ENCODE measurements at places on chromosomes 3 and 15.
A peak's percentile ranks its signal among the peaks of the same experiment; 100 is the strongest.

- peak; percentile 93 for DNase-seq
Observed at GRCh38 chr15:74179101-74179841, 5.8 kb downstream of the ISLR start.

- DNase-seq, result no peak
Observed at GRCh38 chr3:31713816-31714215, 181.1 kb downstream of the STT3B start.

DNA sequence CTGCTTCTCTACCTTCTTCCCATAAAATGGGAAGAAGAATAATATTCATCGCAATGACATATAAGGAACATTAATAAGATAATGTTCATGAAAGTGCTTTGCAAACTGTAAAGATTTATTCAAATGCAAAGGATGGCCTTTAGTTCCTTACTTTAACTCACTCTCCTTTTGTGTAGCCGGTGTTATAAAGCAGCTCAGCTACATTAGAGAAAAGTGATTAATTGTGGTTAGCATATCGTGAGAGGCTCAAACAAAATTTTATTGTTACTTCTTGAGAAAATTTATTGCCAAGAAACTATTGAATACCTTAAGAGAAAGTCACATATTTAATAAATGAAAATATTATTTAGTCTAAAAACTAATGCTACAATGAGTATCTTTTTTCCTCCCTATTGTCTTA, 250.7 kb upstream of the NR2E3 start:
- no peak for DNase-seq

- DNase-seq, result no peak
Observed at GRCh38 chr3:8985411-8985831, 22.1 kb upstream of the RAD18 start.

GRCh38 chr3:177731644-177732268, 534.5 kb upstream of the TBL1XR1 start:
- DNase-seq, result peak; percentile 75

DNA sequence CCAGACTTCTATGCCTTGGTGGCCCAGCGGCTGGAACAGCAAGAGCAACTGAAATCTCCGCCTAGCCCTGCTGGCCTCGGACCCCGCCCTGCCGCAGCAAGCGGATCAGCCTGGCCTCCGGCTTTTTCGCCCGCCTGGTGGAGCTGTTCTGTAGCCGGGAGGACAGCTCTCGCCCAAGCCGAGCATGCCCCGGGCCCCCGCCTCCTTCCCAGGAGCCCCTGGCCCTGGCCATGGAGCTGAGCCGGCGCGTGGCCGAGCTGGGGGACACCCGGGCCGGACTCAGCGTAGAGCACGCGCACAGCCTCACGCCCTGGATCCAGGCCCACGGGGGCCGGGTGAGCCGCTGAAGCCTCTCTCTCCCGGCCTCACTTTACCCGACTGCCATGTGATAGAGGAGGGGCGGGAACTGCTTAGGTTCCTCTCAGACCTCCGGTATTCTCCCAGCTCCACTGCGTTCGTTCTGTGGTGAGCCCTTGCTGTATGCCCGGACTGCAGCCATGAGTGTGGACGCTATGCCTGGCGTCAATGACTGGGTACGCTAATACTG, 24.1 kb upstream of the MRPL3 start:
- DNase-seq, result no peak

DNA sequence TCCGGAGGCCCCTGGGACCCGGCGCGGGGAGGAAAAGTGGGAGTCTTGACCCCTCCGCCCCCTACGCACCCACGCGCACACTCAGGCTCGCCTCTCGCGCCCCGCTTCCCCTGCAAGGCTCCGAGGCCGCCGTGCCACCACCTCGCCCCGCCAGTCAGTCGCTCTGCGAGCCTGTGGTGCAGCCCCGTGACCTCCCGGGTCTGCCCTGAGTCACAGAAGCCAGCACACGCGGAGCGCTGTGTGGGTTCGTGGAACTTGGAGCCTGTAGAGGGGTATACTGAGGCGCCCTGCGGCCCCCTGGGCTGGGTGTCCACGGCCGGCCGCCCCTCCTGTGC, 380 bp upstream of the ALS2CL start:
- DNase-seq, result no peak

DNA sequence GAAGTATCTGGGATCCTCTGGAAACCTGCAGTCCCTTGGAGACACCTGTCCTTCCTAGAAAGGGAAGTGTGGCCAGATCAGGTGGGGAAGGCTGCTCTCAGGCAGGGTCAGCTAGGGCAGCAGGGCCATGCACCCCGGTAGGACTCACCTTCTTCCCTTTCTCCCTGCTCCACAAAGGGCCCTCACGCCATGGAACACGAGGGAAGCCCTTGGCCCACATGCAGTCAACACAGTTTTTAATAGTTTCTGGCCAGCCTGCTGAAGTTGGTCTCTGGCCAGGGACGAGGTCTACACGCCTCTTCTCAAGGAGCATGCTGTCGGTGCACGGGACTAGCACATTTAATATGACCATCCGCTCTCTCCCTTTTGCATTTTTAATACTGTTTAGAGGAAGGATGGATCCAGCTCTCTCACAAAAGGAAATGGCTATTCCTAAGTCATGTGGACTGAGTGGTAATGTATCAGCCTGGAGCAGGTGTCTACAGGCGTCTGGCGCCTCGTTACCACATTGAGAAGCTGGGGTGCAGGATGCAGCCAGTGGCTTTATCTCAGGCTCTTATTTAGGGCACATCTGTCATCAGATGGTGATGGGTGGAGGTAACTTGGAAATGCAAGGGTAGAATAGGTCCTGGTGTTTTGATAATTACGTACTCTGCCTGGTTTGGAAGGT, 153.9 kb downstream of the KLF13 start:
- no peak for DNase-seq

- no peak for DNase-seq
Observed at GRCh38 chr3:138593488-138594149, 441 bp downstream of the CEP70 start.

DNA sequence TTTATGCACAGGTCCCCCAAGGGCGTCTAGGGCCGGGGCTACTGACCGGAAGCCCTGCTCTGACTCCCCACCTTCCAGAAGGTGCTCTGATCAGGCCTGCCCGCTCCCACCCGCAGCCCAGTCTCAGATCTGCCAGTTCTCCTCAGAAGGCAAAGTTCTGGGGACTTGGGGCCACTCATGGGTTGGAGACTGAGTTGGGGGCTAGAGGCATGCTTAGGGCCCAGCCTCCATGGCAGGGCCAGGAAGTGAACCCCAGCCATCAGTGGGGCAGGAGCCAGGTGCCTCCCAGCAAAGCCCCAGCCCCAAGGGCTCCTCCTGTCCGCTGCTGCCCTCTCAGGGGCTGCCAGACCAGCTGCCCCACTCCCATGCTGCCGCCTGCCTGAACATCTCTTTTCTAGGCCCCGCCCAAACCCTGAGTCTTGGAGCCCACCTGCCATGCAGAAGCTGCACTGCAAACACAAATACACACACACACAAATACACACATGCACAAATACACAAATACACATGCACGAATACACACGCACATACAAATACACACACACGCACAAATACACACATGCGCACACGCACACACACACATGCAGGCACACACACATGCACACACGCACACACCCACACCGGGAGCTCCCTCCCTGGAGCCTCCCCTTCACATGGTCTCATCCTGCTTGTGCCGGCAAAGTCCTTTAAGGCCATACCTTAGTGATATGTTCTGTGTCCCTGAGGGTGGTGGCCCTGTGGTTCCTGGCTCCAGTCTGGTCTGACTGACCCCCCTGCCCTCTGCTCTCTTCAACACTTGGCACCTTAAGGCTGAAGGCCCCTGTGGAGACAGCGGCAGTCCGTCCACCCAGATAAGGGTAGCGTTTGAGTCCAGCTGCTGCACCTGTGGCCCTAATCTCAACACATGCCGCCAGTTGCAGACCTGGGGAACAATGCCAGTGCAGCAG, 59.2 kb upstream of the KLF13 start:
- no peak for DNase-seq

DNA sequence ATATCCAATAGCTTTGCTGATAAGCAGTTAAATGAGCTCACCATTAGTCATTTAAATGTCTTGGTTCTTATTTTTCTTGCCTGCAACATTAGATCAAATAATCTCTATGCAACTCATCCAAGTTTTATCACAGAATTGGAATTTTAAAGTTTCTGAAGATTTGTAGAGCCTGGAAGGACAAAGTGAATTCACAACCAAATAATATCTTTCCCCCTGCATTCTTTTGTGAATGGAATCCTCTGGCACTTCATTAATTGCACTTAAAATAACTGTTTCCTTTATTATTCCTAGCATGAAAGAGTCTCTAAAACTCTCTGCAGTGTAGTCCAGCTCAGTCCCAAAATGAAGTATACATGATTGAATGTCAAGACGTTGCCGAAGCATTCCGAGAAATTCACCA, 345.6 kb upstream of the TGFBR2 start:
- no peak for DNase-seq

- peak; percentile 50 for DNase-seq
Observed at GRCh38 chr3:15300323-15301078, 31.9 kb downstream of the SH3BP5 start.

- DNase-seq, result no peak
Observed at GRCh38 chr15:23574742-23575141, 9.3 kb downstream of the MKRN3 start.

- DNase-seq, result no peak
Observed at GRCh38 chr3:113606539-113607218, 74.3 kb downstream of the SIDT1 start.

- DNase-seq, result no peak
Observed at GRCh38 chr3:136106101-136106500, 90.0 kb downstream of the MSL2 start.

GRCh38 chr3:100155128-100155527, 40.8 kb upstream of the FILIP1L start:
- no peak for DNase-seq

GRCh38 chr15:69668039-69668705, 215.6 kb downstream of the RPLP1 start:
- DNase-seq, result no peak

DNA sequence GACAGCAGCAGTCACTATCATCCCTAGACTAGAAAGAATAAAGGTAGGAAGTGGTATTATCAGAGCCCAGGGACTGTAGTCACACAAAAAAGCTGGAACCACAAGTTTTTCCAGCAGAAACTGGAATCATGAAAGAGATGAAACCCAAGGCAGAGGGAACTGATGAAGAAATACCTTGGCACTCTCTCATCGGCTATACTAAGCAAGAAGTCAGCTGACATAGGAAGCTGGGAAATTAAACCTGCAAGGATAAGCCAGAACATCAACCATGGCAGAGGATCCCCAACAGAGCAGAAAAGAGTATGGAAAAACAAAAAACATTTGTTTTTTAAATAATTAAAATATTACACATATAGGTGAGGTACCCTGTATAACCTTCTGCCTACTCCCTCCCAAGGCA, 86.5 kb downstream of the AQR start:
- no peak for DNase-seq

DNA sequence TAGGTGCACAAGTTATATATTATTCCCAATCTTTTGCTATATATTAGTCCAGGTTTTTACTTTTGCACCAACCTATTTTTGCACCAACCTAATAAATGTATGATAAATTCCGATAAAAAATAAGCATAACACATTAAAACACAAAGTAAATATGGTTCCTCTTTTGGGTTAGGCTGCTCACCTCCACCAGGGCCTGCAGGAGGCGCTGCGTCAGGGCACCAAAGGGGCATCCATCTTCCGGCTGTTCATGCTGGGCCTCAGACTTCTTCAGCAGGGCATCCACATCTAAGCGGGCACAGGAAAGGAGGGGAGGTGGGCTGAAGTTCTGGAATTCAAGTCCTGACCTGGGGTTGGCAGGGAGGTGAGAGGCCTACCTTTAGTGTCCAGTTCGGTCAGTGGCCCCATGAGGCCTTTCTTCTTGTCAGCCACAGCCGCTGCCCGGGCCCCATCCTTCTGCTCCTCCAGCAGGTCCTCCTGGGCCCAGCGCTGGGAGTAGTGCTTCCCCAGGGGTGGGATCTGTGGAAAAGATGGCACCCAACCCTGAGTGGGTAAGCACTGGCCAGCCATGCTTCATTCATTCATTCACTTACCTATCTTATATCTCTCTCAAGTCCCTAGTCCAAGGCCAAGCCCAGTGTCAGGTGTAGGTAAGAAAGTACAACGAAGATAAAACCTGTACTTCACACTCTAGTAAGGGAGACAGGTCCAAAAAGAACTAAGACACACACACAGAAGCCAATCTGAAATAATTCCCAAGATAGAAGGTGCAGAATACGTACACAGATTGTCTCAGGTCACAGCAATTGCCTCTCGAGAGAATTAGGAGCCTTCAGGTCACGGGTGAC, 5.2 kb downstream of the TADA3 start:
- no peak for DNase-seq

GRCh38 chr3:24318677-24319287, 175.9 kb downstream of the THRB start:
- DNase-seq, result no peak

- DNase-seq, result no peak
Observed at GRCh38 chr3:4523710-4524698, 30.9 kb downstream of the ITPR1 start.

DNA sequence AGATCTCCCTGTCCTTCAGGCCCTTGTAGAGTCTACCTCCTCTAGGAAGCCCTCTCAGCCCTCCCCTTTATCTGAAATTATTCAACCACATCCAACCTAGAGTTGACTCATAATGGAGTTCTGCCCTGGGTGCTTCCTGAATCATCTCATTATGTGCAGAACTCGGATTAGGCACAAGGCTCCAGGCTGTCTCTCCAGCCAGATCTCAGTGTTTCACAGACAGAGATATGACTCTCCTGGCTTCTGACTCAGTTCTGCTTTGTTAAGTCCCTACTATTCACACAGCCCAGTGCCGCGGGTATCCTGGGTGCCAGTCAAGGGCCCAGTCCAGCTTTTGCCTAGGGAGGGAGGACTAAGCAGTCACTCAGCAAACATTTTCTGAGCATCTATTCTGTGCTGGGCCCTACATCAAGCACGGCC, 9.3 kb downstream of the STRA6 start:
- peak; percentile 87 for DNase-seq

DNA sequence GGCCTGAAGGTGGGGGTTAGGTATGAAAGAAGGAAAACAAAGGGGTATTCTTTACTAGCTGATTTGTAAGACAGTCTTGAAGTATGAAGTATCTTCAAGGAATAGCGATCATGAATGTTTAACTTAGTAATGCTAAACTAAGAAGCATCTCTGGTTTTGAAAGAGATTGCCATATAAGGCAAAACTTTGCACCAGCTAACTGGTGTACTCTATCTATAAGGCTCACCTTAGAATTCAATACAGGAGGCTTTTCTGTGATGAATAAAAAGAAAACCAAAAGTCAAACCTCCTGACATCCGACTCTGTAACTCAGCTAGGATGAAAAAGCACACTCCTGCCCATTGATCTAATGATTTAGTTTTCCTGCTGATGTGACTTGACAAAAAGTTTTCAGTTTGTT, 54.7 kb downstream of the FOXP1 start:
- DNase-seq, result no peak

GRCh38 chr3:47291158-47291753, 8.5 kb downstream of the KLHL18 start:
- no peak for DNase-seq

DNA sequence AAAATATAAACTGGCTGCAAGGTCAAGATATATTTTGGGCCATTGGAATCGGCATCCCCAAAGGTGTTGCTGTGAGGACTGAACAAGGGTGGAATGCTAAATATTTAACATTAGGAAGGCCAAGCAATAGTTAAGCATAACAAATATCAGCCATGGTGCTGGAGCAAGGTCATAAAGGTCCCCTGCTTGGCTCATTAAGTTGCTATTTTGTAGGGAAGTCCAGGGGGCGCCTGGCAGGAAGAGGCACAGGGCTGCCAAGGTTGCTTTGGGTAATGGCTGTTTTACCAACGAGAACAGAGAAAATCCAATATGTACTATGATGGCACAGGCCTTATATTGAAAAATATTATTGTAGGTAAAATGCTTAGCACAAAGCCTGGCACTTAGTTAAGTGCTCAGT, 62.2 kb downstream of the SLC15A2 start:
- DNase-seq, result no peak

- DNase-seq, result no peak
Observed at GRCh38 chr15:72562878-72563277, 88.7 kb downstream of the ARIH1 start.

All from AG09309 (cell line).